Heart left ventricle (tissue), 16 donors: ENCODE measurements at places on chromosomes 13 and 19. TPM values are rescaled to one million over a fixed set of nuclear protein-coding genes. Genes with fewer than 3 reads are reported as not detected.

OR4F17 gene
- not detected for total RNA-seq

AMER2 gene
- total RNA-seq, result not detected

LHB gene
- total RNA-seq, result not detected

CGB1 gene
- not detected for total RNA-seq

CYP2A7 gene
- total RNA-seq, result not detected

SNRPD2 gene
- 248 TPM for total RNA-seq

GPR4 gene
- total RNA-seq, result 10.8 TPM

TBXA2R gene
- 2.9 TPM for total RNA-seq

ZSWIM9 gene
- 5.0 TPM for total RNA-seq

- H3K4me3 ChIP-seq, result no peak overlapping the region
- no peak for DNase-seq
- no peak overlapping the region for H3K27ac ChIP-seq
- no peaks in the 10 kb centered on the region for H3K36me3 ChIP-seq
- H3K4me1 ChIP-seq, result peaks cover 21% of the 10 kb centered on the region
Measured at GRCh38 chr13:40206241-40207000, 460.0 kb downstream of the FOXO1 start.

DNA sequence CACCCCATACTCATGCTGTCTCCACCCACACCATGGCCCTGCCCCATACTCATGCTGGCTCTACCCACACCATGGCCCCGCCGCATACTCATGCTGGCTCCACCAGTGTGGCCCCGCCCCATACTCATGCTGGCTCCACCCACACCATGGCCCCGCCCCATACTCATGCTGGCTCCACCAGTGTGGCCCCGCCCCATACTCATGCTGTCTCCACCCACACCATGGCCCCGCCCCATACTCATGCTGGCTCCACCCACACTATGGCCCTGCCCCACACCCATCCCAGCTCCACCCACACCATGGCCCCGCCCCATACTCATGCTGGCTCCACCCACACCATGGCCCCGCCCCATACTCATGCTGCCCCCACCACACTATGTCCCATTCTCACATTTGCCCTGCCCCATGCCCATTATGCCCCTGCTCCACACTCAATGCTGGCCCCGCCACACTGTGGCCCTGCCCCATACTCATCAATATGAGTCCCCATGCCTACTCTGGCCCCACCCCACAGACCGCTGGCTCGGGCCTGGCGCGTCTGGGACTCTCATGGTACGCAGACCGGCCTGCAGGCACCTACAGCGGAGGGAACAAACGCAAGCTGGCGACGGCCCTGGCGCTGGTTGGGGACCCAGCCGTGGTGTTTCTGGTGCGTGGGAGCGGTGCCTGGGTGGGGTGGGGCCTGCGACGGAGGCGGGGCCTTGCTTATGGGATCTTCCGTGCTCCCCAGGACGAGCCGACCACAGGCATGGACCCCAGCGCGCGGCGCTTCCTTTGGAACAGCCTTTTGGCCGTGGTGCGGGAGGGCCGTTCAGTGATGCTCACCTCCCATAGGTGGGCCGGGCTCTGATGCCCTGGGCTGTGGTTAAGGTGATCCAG lies 3.7 kb upstream of the ARHGAP45 start:
- peaks cover 23% of the 10 kb centered on the region for H3K27me3 ChIP-seq
- H3K4me1 ChIP-seq, result peaks cover 21% of the 10 kb centered on the region
- H3K36me3 ChIP-seq, result no peaks in the 10 kb centered on the region
- no peak overlapping the region for H3K27ac ChIP-seq
- DNase-seq, result no peak

DNA sequence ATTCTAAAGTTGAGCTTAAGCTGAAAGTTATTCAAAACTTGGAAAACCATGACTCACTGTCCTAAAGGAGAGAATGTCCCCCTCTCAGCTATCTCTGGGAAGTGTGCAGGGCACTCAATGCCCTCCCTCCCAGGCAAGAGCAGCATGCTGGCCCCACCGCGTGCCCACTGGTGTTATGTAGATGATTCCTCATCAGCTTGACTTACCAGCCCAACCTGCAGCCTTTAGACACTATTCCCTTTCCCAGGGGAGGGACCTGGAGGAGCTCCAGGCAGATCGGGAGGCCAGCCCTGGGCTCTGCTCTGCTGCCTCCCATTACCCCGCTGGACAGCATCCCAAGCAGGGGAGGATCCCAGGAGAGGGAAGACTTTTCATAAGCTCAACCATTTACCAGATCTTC lies 124.6 kb downstream of the FGF14 start:
- peak; percentile 66 for DNase-seq
- H3K4me3 ChIP-seq, result no peak overlapping the region
- no peaks in the 10 kb centered on the region for H3K27me3 ChIP-seq
- no peak overlapping the region for H3K27ac ChIP-seq
- no peaks in the 10 kb centered on the region for H3K36me3 ChIP-seq

DNA sequence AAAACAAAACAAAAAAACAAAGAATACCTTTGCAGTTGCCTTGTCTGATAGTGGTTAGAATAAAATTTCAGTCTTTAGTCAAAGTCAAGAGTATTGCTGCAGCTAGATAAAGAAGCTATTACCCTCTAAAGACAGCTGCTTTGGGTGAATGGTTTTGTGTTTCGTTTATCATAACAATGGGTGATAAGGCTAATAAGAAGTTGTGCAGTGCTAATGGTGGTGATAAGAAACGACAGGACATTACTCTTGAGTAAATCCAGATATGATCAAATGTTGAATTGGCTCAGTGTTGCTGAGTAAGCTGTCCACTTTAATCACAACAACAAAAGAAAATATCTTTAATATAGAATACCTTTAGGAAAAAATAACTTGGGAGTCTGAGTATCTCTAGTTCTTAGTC lies 1825.3 kb downstream of the SLITRK5 start:
- no peak overlapping the region for H3K4me3 ChIP-seq
- H3K4me1 ChIP-seq, result no peaks in the 10 kb centered on the region
- no peak overlapping the region for H3K27ac ChIP-seq
- no peak for DNase-seq

DNA sequence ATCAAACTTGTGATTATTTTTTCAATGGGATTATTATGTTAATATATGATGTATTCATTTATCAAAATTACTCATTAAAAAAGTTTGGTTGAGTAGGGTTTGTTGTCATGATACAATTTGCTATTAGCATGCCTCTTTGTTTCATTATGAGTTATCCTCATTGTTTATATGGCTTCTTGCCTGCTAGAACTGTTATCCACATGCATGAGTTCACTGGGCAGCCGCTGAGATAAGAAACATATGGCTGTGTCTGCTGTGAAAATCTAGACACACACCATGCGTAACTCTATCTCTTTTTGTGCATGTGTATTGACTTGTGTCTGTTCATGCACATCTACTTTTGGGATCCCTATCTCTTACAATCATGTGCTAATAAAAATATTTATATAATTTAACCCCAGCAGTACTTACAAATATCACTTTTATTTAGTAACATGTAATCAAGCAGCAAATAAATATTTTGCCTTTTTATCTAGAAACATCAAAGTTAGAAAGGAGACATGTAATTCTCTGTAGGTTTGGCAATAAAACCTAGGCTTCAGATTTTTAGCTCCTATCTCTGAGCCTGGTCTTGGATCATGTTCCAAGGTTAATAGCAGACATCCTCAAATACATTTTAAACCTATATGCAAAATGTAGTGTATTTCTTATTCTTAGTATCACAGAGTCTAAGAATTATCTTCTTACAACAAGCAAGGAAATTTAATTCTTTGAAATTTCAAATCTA lies 11.2 kb upstream of the KLF12 start:
- no peak overlapping the region for H3K27ac ChIP-seq
- H3K4me3 ChIP-seq, result no peak overlapping the region
- H3K27me3 ChIP-seq, result no peaks in the 10 kb centered on the region
- no peaks in the 10 kb centered on the region for H3K36me3 ChIP-seq

- no peaks in the 10 kb centered on the region for H3K27me3 ChIP-seq
- H3K36me3 ChIP-seq, result no peaks in the 10 kb centered on the region
- no peaks in the 10 kb centered on the region for H3K4me1 ChIP-seq
- no peak overlapping the region for H3K27ac ChIP-seq
Measured at GRCh38 chr13:30289533-30289932, 17.8 kb downstream of the KATNAL1 start.

GRCh38 chr13:21133077-21133476 lies 43.3 kb downstream of the SKA3 start:
- no peak overlapping the region for H3K27ac ChIP-seq
- no peak for DNase-seq
- H3K36me3 ChIP-seq, result no peaks in the 10 kb centered on the region
- H3K27me3 ChIP-seq, result no peaks in the 10 kb centered on the region
- H3K4me1 ChIP-seq, result no peaks in the 10 kb centered on the region
- no peak overlapping the region for H3K4me3 ChIP-seq

DNA sequence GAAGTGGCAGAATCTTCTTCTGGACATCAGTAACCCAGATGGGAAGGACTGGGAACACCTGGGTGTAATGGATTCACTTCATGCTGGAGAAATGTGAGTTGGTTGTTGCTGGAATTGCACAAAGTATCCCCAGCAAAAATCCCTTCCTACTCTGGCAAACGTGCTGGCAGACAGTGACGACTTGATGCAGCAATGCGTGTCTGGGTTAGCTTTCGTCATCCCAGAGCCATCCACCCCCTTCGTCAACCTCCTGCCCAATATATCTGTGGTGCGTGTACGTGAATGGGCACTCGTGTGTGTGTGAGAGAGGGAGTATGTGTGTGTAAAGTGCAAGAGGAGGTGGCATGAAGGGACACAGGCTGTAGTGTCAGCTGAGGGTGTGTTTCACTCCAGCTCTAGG lies 70.9 kb downstream of the TM9SF2 start:
- H3K27ac ChIP-seq, result no peak overlapping the region
- no peaks in the 10 kb centered on the region for H3K36me3 ChIP-seq
- no peaks in the 10 kb centered on the region for H3K4me1 ChIP-seq
- no peak overlapping the region for H3K4me3 ChIP-seq

DNA sequence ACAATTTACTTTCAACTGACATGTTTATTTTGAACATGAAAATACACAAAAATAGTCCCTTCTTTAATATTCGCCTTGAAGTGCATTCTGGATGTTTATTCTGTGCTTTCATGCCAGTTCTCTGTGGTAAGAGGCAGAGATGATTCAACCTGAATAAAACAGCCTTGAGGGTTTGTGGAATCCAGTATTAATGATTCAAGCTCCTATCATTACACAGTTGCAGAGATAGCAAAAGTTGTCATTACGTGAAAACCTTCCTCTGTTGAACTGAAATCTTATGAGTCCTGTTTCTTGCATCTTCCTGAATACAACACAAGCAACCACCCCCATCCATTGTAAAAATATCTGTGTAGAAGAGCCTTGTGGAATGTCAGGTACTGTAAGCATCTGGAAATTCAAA lies 142.3 kb upstream of the HTR2A start:
- H3K27ac ChIP-seq, result no peak overlapping the region
- no peaks in the 10 kb centered on the region for H3K36me3 ChIP-seq
- H3K4me3 ChIP-seq, result no peak overlapping the region
- H3K27me3 ChIP-seq, result no peaks in the 10 kb centered on the region
- DNase-seq, result no peak

- H3K4me1 ChIP-seq, result peaks cover 18% of the 10 kb centered on the region
- peaks cover 32% of the 10 kb centered on the region for H3K36me3 ChIP-seq
- no peak for DNase-seq
- H3K27me3 ChIP-seq, result no peaks in the 10 kb centered on the region
- H3K4me3 ChIP-seq, result peak overlapping the region; percentile 28
Measured at GRCh38 chr19:4473763-4474513, 1.8 kb downstream of the HDGFL2 start.
